Caco-2 (cell line): ENCODE measurements at places on chromosomes 3 and 15. TPM values are rescaled to one million over a fixed set of nuclear protein-coding genes. Genes with fewer than 3 reads are reported as not detected.

DNA sequence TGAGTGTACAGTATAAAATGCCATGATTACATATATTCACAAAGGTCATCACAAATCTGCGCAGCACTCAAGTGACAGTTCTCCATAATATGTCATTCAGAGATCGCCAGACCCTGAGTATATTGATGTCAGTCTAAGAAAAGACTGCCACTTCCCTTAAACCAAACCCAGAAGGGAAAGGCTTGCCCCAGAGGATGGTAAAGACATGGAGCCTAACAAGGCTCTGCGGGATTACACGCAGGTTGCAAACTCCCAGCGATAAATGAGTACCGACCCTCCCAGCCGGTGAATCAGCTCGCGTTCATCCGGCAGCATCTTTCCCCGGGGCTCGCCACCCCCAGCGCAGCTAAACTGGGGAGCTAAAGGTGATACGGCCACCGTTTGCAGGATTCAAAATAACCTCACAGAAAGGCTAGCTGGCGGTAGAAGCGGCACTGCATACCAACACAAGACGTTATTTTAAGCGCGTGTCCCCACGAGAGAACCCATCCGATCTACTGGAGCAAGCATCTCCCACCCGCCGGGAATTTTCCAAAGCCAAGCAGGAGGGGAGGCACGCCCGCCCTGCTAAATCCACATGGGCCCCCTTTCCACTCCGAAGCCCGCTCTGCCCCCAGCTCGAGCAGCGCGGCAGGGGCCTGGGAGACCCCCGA, 643 bp downstream of the MYO5A start:
- DNase-seq: no peak

GRCh38 chr3:4581920-4582611, 88.9 kb downstream of the ITPR1 start:
- no peak for DNase-seq

DNA sequence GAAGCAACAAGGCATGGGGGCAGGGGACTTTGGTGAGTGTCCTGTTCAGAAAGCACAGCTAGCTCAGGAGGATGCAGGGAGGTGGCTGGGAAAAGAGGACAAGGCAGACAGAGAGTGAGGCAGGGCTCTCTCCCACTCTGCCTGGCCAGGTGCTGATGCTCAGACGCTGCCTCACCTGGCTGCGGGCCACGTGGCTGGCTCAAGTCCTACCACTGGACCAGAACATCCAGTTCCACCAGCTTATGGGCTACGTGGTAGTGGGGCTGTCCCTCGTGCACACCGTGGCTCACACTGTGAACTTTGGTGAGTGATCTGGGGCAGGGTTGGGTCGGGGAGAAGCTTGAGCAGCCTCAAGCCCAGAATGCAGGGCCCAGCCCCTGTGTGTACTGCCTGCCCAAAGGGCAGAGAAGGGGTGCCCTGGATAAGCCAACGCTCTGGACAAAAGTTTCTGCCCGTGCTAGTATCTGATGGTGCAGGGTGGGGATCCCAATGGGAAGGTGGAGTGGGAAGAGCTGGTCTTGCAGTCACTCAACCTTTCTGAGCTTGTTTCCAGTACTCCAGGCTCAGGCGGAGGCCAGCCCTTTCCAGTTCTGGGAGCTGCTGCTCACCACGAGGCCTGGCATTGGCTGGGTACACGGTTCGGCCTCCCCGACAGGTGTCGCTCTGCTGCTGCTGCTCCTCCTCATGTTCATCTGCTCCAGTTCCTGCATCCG, 20.9 kb downstream of the NOX5 start:
- DNase-seq: no peak

LMAN1L gene
- total RNA-seq: not detected in 2 replicates

TRAIP gene
- total RNA-seq: 25.1 and 28.0 TPM in 2 replicates

STAG1 gene
- total RNA-seq: 33.3 and 37.5 TPM in 2 replicates

- DNase-seq: no peak
These were observed 212.3 kb upstream of the NECTIN3 start for GRCh38 chr3:110859336-110859735.

NR1I2 gene
- not detected in 2 replicates for total RNA-seq

DNA sequence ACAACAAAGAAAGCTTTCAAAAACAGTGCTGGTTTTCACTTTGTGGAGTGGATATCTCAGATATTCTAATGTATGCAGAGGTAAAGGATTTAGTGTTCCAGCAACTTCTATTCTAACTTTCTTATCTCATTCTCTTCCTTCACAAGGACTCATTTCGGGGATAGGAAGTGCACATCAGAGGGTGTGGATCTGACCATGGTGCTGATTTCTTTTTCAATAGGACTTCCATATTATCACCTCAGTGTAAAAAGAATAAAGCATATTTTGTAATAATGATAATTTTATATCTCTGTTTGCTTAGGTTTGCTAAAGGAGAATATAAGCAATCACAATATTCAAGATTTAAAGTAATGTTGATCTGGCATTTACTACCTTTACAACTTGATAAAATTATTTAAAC, 12.5 kb upstream of the CADM2 start:
- no peak for DNase-seq

GRCh38 chr15:97604677-97605076, 355.8 kb upstream of the ARRDC4 start:
- no peak for DNase-seq

GRCh38 chr3:139101396-139101795, 56.7 kb upstream of the PRR23C start:
- no peak for DNase-seq

- DNase-seq: no peak
These were observed 116.5 kb downstream of the SLC9A9 start for GRCh38 chr3:143731776-143732175.

DNA sequence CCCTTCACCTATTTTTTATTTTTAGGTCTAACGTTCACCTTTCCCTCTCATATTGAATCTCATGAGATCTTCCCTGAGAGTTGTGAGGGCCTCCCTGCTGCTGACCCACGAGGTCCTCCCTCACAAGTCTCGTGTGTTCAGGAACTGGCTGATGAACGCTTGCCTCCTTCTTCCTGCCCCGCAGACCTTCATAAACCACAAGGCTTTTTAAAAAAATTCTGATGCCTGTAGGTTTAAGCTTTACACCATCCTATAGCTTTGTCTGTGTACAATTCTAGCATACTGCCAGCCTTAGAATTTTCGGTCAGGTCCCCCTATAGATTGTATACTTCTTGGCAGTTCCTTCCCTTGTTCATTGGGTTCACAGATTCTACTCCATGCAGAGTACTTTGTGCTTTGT, 50.5 kb downstream of the CHST2 start:
- DNase-seq: no peak

MAPK6 gene
- total RNA-seq: 68.2 and 69.8 TPM in 2 replicates

RSL24D1 gene
- total RNA-seq: 122 and 124 TPM in 2 replicates

- no peak for DNase-seq
These were observed 30.0 kb downstream of the PDHB start for GRCh38 chr3:58403513-58404109.

CLDN18 gene
- not detected in 2 replicates for total RNA-seq

- DNase-seq: no peak
These were observed 6.1 kb downstream of the SCAP start for GRCh38 chr3:47469616-47470015.

CFAP100 gene
- total RNA-seq: not detected in 2 replicates

- no peak for DNase-seq
These were observed 15.8 kb upstream of the SOX2 start for GRCh38 chr3:181695661-181696491.

DNA sequence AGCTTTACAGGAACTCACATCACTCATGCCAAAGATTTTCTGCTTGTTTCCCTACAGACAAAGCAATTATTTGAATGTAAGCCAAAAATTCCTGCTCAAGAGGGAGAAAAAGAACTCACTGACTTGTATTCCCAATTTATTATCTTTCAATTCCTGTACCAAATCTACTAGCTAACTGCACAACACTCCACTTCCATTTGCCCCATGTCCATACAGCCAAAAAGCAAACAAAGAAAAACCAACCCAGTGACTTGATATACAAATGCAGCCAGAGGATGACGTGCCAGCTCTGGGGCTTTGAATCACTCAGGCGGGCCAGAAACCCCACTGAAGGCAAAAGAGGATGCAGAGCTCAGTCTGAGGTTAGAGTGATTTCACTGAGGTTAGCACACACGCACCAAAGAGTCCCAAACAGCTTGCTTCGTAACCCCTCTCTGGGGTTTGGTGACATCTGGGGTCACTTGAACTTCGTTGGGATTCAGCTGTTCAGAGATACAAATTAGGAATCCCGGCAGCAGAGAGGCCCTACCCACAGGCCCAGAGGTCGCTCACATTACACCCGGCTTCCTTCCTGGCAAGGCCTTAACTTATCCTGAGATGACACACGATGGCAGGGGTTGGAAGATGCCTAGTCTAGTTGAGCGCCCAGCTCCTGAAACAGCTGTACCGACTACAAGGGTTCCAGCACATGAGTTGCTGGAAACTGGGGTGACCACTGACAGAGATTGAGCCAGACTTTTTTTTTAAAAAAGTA, 1.6 kb downstream of the RFTN1 start:
- DNase-seq: no peak

DNA sequence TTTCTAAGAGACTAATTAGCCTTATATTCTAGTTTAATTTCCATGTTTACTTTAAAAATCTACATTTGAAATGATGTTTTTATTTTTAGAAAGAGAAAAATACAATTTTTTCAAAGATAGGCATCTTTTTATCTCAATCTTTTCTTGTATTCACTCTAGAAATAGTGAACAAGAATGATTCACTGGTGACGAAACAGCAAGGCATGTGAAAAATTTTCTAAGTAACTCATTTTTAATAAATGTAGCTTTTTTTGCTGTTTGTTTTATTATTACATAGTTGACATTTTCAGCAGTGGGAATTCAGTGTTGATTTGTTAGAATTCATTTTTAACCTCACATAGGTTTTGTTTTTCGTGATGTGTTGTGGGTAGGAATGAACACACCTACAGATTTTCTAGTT, 1226.4 kb downstream of the NSUN3 start:
- DNase-seq: no peak

GRCh38 chr3:149489060-149489690, 14.7 kb downstream of the TM4SF4 start:
- DNase-seq: peak; percentile 29

GRCh38 chr3:147471741-147472140, 62.6 kb downstream of the ZIC1 start:
- DNase-seq: no peak

GRCh38 chr3:126305427-126305826, 51.8 kb downstream of the KLF15 start:
- DNase-seq: no peak

GAP43 gene
- total RNA-seq: not detected in 2 replicates

- no peak for DNase-seq
These were observed 2.5 kb downstream of the ARHGAP31 start for GRCh38 chr3:119296727-119297122.
